ENCODE measurements at places on chromosomes 3 and 15.

DNA sequence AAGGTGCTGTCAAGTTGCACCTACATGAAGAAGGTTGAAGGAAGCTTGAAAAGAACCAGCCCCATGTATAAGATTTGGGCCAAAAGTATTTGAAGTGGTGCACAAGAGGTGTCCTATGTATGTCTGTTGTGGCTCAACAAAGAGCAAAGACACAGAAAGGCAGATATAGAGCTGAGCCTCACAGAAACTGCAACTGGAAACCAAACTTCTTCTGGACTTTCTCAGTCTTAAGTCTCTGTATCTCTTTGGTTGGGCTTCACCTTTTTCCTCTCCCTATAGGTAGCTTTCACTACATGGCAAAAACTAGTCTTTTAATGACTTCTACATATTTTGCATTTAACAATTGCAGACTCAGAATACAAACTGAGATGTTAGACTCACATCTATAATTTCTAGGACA is 8.8 kb upstream of the CMC1 start:
- DNase-seq = no peak

GRCh38 chr3:11672363-11672762 is 28.6 kb upstream of the VGLL4 start:
- DNase-seq = no peak

DNA sequence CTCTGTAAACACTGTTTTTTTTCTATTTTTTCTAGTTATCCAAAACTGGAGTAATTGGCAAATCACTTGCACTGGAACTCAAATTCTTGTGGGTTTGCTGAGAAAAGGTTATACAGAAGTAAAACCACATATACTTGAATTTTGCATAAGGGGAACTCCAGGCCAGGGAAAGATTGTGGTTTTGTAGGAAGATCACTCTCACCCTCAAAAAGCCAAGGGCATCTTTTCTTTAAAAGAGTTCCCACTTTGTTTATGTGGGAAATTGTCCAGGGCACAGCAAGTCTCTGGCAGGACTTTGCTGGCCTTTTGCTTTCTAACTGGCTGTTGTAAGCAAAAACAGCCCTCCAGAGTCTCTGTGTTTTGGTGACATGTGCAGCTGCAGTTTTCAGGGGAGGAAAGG is 340.3 kb upstream of the RBMS3 start:
- DNase-seq = no peak

DNA sequence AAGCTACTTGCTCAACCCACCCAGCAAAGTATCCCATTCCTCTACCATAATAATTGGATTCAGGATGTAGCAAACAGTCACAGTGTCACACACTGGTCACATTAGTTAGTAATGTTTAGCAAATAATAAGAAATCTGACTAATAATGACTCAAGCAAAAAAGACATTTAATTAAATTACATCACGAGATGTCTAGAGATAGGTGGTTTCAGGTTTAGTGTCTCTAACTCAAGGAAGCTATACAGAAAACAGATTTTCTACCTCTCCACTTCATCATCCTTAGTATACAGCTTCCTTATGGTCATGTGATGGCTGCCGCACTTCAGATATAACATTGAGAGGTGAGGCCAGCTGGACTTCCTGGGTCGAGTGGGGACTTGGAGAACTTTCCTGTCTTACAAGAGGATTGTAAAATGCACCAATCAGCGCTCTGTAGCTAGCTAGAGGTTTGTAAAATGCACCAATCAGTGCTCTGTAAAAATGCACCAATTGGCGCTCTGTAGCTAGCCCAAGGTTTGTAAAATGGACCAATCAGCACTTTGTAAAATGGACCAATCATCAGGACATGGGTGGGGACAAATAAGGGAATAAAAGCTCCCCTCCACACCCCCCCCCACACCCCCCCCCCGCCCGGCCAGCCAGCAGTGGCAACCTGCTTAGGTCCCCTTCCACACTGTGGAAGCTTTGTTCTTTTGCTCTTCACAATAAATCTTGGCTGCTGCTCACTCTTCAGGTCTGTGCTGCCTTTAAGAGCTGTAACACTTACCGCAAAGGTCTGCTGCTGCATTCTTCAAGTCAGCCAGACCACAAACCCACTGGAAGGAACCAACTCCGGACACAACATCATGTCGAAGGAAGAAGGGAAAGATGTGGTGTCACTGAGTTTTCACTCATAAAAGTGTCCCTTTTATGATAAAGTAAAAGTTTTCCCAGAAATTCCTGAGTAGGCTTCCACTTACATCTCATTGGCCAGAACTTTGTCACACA is 24.9 kb upstream of the ARPIN start:
- DNase-seq = no peak

GRCh38 chr3:121690777-121691405 is 30.2 kb upstream of the HCLS1 start:
- no peak for DNase-seq

- no peak for DNase-seq
Measured at GRCh38 chr3:61875976-61876671, 314.8 kb downstream of the PTPRG start.

DNA sequence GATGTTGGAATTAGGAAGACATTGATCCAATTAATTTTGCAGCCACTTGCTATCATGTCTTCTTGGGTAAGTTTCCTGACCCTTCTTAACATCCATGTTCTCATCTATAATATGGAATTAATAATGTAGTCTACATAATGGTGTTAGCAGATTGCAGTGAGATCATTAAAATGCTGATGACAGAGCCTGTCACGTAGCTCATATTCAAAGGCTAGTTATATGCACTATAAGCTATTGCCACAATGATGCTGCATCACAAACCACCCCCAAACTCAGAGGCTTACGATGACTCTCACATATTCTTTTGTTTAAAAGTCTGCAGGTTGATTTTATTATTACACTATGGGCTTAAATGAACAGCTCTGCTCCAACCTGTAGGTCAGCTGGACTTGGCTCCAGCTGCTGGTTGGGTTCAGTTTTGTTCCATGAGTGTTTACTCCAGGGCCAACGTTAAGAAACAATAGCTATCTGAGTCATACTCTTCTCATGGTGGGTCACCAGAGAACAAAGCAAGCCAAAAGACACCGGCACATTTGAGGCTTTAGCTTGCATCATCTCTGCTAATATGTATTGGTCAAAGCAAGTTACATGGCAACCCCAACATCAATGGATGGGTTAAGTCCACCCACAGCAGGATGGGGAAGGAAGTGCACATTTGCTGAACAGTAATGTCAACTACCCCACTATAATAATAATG is 250.0 kb upstream of the SLCO3A1 start:
- DNase-seq = no peak

DNA sequence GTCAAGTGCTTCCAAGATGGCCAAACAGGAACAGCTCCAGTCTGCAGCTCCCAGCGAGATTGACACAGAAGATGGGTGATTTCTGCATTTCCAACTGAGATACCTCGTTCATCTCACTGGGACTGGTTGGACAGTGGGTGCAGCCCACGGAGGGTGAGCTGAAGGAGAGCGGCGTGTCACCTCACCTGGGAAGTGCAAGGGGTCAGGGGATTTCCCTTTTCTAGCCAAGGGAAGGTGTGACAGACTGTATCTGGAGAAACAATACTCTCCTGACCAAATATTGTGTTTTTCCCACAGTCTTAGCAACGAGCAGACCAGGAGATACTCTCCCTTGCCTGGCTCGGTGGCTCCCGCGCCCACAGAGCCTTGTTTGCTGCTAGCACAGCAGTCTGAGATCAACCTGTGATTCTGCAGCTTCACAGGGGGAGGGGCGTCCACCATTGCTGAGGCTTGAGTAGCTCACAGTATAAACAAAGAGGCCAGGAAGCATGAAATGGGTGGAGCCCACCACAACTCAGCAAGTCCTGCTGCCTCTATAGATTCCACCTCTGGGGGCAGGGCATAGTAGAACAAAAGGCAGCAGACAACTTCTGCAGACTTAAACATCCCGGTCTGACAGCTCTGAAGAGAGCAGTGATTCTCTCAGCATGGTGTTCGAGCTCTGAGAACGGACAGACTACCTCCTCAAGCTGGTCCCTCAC is 293.5 kb upstream of the SUCLG2 start:
- peak; percentile 7 for DNase-seq

DNA sequence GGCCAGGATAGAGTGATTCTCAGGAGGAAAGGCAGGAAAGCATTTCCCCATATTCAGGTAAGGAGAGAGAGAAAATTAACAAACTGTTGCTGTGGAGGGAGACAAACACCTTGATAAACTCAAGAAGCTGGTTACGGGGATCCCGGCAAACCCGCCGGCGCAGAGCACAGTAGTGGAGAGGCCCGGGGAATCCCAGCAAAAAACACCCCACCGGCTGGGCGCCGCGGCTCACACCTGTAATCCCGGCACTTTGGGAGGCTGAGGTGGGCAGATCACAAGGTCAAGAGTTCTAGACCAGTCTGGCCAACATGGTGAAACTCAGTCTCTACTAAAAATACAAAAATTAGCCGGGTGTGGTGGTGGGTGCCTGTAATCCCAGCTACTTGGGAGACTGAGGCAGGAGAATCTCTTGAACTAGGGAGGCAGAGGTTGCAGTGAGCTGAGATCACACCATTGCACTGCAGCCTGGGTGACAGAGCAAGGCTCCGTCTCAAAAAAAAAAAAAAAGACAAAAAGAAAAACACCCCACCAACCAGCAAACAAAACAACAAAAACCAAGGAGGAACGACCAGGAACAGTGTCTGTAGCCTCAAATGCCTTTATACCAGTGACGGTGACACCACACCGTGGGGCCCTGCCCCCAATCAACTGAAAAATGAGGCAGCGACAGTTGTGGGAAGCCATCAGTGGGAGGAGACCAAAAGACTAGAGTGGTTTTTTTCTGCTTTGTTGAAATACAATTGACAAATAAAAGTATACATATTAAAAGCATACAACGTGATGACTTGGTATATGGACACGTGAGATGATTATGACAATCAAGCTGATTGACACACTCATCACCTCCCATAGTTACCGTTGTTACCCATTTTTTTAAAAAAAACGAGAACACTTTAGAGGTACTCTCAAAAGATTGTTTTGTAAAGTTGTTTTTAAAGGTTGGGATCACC is 40.2 kb upstream of the IDH2 start:
- peak; percentile 40 for DNase-seq

- DNase-seq = no peak
Measured at GRCh38 chr3:194521510-194522260, 34.9 kb upstream of the ATP13A3 start.

DNA sequence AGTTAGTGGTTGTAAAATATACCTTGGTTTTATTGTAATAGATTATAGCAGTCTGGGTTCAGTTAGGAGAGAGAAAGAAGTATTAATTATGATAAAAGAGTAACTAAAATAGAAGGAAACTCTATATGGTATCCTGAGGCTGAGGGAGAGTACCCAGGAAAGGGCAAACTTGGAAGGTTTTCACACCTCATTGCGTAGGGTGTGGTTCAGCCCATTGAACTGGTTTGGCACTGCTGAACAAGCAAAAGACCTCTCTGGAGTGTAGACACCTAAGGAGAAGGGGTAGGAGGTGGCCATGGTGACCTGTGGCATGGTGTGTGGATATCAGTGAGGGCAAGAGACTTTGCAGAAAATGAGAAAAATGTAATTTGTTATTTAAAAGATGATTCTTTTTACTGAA is 63.5 kb downstream of the STT3B start:
- DNase-seq = no peak

- DNase-seq = no peak
Measured at GRCh38 chr3:98846101-98846500, 55.4 kb downstream of the DCBLD2 start.

- DNase-seq = no peak
Measured at GRCh38 chr15:37793851-37794250, 140.6 kb upstream of the TMCO5A start.

DNA sequence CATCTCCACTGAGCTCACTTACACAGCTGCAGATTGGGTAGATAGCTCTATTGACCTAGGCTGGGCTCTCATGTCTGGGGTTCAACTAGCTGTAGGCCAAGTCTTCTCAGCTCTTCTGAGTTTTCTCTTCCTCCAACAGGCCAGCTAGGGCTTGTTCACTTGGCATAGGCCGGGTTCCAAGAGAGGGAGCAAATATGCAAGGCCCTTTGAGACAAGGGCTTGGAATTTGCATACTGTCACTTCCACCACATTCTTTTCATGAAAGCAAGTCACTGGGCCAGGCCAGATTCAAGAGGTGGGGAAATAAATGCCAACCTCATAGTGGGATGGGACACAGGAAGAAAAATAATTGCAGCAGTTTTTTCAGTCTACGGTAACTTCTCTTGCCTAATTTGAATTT is 25.2 kb downstream of the PIGB start:
- no peak for DNase-seq

- DNase-seq = no peak
Measured at GRCh38 chr15:99407716-99408115, 156.4 kb downstream of the LRRC28 start.

GRCh38 chr3:38019658-38020341 is 9.6 kb downstream of the PLCD1 start:
- no peak for DNase-seq

- DNase-seq = peak; percentile 37
Measured at GRCh38 chr15:42147431-42147735, 9.1 kb downstream of the PLA2G4F start.

DNA sequence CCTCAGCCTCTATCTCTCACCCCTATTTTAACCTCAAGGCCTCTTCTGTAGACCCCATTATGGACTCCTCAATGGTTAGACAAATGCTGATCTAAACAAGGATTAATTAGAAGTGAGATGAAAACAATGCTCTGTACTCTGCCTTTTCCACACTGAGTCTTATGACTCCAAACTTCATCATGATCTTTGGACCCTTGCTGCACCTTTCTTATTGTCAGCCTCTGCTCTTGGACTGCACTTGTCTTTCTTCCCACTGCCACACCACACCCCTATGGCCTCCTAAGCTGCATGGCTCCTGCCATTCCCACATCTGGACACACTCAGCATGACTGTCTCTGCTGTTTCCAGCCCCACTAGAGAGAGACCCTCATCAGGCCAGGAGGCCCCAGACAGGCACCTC is 348.2 kb downstream of the RORA start:
- no peak for DNase-seq

DNA sequence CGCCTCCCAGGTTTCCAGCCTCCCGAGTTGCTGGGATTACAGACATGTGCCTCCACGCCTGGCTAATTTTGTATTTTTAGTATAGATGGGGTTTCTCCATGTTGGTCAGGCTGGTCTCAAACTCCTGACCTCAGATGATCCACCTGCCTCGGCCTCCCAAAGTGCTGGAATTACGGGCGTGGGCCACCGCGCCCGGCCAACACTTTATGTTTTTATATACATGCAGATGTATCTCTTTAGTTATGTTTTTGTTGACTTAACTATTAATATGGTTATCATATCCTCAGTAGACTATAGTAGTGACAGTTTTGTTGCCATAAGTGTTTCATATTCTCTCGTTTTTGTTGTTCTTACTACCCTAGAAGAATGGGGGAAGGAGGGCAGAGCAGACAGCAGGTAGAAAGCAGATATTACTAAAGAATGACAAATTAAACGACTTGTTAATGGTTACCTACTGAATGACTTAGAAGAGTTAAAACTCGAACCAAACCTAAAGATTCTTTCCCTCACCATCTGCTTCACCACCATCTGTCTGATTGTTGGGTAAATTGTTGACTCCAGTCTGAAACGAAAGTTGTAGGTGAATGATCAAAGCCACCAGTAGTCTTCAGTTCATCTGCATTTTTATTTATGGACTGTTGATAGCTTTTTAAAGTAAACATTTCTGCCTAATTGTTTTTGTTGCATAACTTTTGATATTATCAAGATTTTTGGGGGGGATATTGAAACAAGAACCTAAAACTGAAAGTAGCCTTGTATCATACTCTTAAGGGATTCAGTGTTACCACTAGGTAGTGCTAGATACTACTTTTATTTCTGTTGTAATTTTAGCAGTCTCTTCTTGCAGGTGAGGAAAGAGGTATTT is 89.3 kb downstream of the RASA2 start:
- DNase-seq = no peak

Data from activated naive CD4-positive, alpha-beta T cell treated with anti-CD3 and anti-CD28 coated beads, Interleukin-2, amount 50 U/mL, for 72 hours (primary cell).